Activated T-cell treated with anti-CD3 and anti-CD28 coated beads for 24 hours (primary cell): ENCODE measurements at places on chromosomes 11 and 22.

- no peak for DNase-seq
These were observed 231.2 kb downstream of the TBC1D22A start for GRCh38 chr22:46993633-46994032.

- DNase-seq, result no peak
These were observed 37.3 kb upstream of the POU2AF1 start for GRCh38 chr11:111416231-111416960.

GRCh38 chr11:1309498-1310317 lies at the start of gene TOLLIP:
TSS of gene TOLLIP (minus strand) at chr11:1309632. CDS start at chr11:1309498, 134 bp downstream.
- peak; percentile 97 for DNase-seq

- no peak for DNase-seq
These were observed 185.3 kb downstream of the BRD1 start for GRCh38 chr22:49642331-49642730.

- DNase-seq, result no peak
These were observed 111.7 kb downstream of the GGTLC2 start for GRCh38 chr22:22756109-22756508.
